Psoas muscle (tissue), 8 donors: ENCODE measurements at places on chromosomes 7 and 10. TPM values are rescaled to one million over a fixed set of nuclear protein-coding genes. Genes with fewer than 3 reads are reported as not detected.

Gene TRPV6
- total RNA-seq, result not detected

Gene ANKRD7
- total RNA-seq, result 0.40 TPM

Gene MPP7
- total RNA-seq, result 12.5 TPM

Gene CDHR3
- total RNA-seq, result 1.7 TPM

Gene CABCOCO1
- not detected for total RNA-seq

Gene SFTPA1
- total RNA-seq, result 0.64 TPM

Gene WEE2
- total RNA-seq, result not detected

Gene ASAH2
- total RNA-seq, result 0.18 TPM

Gene MARCHF5
- total RNA-seq, result 28.3 TPM

Gene POMZP3
- 8.0 TPM for total RNA-seq

Gene ST8SIA6
- 1.2 TPM for total RNA-seq
